ENCODE measurements at places on chromosomes 2 and 18.
A peak's percentile ranks its signal among the peaks of the same experiment; 100 is the strongest.

DNA sequence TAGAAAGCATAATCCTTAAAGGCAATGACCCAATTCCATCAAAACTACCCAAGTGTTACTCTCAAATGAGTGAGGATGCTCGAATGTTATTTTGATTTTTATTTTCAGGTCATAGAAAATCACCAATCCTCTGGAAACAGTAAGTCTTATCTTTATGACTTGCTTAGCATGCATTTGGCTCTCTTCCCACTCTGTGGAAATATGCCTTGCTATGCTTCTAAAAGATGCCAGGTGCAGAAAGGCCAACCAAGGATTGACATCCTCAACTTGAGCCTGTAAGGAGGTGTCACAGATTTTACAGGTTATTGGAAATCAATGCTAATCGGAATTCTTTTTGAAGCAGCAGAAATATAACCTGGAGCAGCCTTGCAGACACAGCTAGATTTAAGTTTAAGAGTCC is 543.9 kb upstream of the LINC00305 start:
- DNase-seq, result no peak

DNA sequence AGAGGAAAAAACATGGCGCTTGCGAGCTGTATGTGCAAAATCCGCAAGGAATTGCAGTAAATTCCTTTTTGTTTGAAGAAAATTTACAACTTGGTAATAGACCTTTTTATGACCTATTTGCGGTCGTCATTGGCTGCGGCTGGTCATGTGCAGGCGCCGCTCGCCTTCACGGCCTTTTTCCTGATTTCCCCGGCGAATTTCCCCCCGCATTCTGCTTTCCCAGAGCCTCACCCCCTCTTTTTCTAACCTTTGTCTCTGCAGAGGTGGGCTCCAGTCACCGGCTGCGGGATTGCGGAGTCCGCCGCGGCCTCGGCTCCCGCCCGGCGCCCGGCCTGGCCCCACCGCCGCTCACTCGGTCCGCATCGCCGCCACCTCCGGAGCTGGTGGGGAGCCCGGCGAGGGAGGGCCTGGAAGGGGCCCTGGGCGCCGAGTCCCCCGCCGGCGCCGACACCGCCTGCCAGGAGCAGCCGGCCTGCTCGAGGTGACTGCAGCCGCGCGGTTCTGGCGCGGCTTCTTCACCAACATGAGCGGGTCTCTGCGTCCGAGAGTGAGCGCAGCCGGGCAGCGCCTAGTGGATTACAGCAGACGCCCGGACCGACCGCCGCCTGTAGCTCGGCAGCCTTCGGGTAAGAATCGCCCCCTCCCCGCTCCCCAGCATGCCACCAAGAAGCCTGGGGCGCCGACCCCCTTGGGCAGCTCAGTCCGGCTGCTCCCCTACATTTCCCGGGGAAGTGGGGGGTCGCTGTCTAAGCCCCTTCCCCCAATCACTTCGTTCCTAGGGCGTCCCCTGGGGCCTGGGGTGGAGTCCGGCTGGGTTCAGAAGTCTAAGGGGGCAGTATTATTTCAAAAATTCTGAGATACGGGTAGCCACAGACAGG is 7.1 kb downstream of the HOXD8 start:
- DNase-seq, result no peak

GRCh38 chr2:85734015-85734414 is 19.8 kb upstream of the ATOH8 start:
- no peak for DNase-seq

- DNase-seq, result peak; percentile 27
These were observed 1.4 kb downstream of the RMC1 start for GRCh38 chr18:23504720-23505119.

GRCh38 chr2:211793690-211794089 is 744.9 kb downstream of the ERBB4 start:
- DNase-seq, result no peak

DNA sequence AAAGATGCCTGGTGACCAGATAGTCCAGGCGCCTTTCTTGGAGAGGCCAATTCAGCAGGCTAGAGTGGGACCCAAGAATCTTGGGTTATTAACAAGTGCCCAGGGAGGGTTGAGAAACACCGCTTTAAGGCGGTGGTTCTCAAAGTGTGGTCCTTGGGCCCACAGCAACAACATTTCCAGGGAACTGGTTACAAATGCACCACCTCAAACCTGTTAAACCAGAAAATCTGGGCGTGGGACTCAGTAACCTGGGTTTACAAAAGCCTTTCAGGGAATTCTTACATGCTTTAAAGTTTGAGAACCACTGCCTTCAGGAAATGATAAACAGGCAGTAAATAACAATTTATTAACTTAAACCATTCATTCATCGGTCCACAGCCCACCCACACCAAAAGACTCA is 92.5 kb downstream of the SP3 start:
- no peak for DNase-seq

DNA sequence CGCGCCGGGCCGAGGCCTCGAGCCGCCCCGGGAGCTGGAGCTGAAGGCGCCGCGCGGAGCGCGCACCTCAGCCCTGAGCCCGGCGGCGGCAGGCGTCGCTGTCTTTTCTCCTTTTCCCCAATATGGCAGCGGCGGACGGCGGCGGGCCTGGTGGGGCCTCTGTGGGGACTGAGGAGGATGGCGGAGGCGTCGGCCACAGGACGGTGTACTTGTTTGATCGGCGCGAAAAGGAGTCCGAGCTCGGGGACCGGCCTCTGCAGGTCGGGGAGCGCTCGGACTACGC is 369 bp downstream of the SMCHD1 start:
- DNase-seq, result no peak

- DNase-seq, result no peak
These were observed 505.5 kb downstream of the GALR1 start for GRCh38 chr18:77755187-77755586.

DNA sequence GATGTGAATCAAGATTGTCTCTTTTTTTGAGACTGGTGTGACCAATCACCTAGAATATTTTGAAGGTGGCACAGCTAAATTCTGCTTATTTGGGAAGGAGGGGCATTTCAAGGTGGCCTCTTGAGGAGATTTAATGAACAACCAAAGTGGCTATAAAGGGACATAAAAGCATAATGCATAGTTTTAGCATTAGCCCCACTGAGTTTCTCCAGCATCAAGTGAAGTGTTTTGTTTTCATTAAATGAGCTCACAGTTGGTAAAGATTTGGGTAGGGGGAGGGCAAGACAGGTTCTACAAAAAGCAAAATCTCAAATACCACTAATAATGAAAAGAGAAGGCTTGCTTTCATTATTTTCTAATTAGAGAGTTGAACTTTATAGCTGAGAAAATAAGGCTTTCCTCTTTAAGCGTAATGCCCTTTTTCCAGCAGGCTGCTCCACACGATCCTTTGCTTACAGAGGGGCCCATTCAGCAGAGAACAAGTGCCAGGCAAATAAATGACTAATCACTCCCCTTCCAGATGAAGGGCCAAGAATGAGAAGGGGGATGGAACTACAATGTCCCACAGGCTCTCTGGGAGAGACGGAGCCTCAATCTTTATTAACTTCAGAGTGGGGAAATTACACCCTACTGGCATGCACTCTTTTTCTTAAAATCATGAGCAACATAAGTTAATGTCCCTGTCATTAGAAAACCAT is 35.9 kb downstream of the LHCGR start:
- DNase-seq, result no peak

DNA sequence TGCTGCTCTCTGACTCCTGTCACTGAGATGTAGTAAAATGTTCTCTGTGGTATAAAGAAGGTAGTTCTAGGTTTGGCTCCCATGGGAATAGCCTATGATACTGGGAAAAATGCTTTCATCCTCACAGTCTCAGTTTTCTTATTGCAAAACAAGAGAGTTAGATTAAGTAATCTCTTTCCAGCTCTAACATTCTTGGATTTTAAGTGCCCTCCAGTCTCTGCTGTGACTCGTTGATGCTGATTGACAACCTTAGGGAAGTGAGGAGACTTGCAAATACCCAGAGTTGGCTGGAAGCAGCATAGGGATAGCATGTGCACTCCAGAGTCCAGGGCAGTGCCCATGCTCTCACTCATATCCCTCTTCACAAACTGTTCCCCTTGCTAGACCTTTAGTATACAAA is 534.9 kb downstream of the SLC4A3 start:
- no peak for DNase-seq

GRCh38 chr18:57801761-57802212 is 1.3 kb downstream of the ATP8B1 start:
- no peak for DNase-seq

DNA sequence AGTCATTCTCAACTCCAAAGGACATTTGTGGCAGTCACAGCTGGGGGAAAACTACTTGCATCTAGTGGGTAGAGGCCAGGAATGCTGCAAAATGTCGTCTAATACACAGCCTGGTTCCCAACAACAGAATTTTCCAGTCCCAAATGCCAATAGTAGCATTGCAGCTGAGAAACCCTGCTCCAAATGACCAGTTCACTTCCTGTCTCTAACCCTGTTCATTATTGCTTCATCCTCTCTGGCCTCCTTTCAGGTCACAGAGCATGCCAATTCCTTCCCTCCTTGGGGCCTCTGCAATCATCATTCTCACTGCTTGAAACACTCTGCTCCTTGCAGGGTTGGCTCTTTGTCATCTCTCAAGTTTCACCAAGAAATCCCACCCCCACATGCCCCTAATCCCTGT is 139.1 kb downstream of the IRS1 start:
- no peak for DNase-seq

- DNase-seq, result peak; percentile 64
These were observed 1.9 kb downstream of the CLK1 start for GRCh38 chr2:200862532-200863000.

GRCh38 chr18:21693322-21693721 is 11.3 kb downstream of the ABHD3 start:
- no peak for DNase-seq

DNA sequence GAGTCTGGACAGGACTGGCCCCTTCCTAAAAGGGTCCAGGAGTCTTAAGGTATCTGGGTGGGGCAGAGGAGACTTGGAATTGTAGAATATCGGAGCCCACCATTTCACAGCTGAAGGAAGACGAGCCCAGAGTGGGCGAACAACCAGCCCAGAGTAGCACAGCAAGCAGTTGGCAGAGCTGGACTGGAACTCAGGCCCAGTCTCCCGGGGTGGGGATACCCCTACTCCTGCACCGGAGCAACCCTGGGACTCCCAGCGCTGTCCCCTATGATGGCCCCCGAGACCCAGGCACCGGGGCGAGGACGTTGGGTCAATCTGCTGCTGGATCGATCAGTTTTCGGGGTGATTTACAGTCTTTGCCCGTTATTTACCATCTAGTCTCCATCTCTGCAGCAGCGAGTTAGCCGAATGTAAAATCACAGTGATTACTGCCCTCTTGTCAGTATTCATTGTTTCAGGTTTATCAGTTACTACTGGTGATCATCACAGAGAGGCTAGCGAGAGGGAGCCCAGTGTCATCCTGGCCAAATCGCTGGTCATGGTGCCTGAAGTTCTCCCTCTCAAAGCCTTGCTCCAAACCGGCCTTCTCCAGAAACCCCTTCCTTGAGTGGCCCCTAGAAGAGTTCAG is 75.3 kb downstream of the SMAD7 start:
- DNase-seq, result no peak

GRCh38 chr2:166892397-166892796 is 4.1 kb downstream of the XIRP2 start:
- DNase-seq, result no peak

GRCh38 chr18:2627821-2628276 is 27.7 kb upstream of the SMCHD1 start:
- peak; percentile 53 for DNase-seq

GRCh38 chr2:109348671-109349502 is 219.9 kb downstream of the SH3RF3 start:
- peak; percentile 33 for DNase-seq

GRCh38 chr2:109410039-109410815 is 203.5 kb downstream of the SEPTIN10 start:
- DNase-seq, result no peak
